ENCODE measurements at places on chromosomes 2 and 18. TPM values are rescaled to one million over a fixed set of nuclear protein-coding genes. Genes with fewer than 3 reads are reported as not detected.

Gene KYNU
- total RNA-seq, result 1.2 TPM

Gene DPYSL5
- not detected for total RNA-seq

Gene PCBP1
- total RNA-seq, result 47.5 TPM

Gene SERPINB12
- total RNA-seq, result not detected

Gene CFAP65
- not detected for total RNA-seq

Gene FNDC4
- total RNA-seq, result 34.7 TPM

Gene CD207
- total RNA-seq, result not detected

Gene LHCGR
- not detected for total RNA-seq

Gene SFT2D3
- 6.6 TPM for total RNA-seq

Gene CRYGD
- total RNA-seq, result not detected

Gene TOGARAM2
- 0.17 TPM for total RNA-seq

Gene IL1B
- 0.15 TPM for total RNA-seq

Gene PRSS56
- not detected for total RNA-seq

All from smooth muscle cell of trachea (primary cell).